ENCODE measurements at places on chromosomes 16 and 17.

DNA sequence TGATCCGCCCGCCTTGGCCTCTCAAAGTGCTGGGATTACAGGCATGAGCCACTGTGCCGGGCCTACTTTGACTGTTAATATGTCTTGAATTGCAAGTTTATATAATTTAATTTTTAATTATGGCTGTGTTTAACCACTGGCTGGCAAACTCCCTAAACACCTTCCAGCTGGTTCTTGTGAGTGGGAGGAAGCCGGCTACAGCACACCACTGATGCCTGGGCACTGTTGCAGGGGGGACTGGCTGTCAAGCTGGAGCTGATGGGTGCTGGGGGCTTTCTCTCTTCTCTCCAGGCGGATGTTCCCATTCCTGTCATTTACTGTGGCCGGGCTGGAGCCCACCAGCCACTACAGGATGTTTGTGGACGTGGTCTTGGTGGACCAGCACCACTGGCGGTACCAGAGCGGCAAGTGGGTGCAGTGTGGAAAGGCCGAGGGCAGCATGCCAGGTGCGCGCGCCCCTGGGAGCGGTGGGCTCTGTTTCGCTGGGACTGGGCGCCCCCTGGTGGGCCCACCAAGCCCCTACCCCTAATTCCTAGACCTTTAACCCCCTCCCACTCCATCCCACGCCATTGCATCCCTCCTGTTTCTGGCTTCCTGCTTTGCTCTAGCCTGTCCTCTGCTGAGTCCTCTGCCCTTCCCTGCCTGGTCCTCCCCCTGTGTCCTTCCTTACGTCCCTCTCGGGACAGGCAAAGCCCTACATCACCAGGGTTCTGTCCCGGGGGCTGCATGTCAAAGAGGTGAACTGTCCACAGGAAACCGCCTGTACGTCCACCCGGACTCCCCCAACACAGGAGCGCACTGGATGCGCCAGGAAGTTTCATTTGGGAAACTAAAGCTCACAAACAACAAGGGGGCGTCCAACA, 9.5 kb downstream of the TBX21 start:
- DNase-seq: peak; percentile 64

DNA sequence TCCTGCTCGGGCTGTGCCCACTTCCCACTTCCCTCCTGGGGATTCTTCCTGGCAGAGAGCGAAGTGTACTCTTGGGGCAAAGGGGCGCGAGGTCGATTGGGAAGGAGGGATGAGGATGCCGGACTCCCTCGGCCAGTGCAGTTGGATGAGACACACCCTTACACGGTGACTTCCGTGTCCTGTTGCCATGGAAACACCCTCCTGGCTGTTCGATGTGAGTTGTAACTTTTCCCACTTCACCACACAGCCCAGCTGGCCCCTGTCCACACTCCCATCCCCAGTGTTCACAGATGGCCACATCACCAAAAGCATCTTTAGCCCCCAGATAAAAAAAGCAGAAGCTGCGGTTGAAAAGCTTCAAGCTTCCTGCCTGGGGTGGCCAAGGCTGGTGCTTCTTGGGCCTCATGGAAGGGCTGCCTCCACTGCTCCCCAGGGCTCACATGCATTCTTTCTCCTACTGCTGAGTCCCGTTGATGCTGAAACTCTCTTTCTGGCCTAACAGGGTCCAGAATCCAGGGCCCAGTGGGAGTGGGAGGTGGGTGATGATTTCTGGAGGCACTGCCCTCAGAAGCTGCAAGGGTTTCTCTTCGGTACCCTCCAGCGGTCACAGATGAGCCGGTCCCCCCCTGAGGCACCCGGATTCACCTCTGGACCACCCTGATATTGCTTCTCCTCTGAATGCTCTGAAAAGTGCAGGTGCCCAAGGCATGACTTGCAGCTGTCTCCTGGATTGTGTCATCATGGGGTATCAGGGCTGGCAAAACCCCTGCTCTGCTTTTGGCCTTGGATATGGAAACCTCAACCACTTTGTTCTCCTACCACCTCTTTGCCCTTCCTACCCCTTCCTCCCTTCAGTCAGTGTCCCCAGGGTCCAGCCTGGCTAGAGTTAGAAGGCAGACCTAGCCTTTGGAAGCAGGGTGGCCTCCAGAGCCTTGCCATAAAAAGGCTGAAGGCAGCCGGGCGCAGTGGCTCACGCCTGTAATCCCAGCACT, 2.2 kb upstream of the TRAF4 start:
- DNase-seq: no peak

DNA sequence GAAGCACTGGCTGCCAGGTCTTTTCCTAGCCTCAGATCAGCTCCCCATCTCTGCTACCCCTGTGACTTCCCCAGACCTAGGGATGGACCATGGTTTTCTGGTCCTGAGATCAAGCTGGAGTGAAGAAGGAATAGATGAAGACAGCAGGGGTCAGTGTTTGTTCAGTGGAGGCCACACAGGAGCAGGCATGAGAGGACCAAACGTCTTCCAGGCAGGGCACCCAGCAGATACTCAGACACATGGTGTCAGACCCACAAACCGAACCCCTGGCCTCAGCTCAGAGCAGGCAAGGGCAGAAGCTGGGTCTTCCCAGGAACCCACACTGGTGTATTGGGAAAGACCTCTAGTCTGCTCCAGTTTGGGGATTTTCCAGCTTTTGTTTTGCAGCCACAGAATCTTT, 189.7 kb downstream of the IRX5 start:
- DNase-seq: no peak

DNA sequence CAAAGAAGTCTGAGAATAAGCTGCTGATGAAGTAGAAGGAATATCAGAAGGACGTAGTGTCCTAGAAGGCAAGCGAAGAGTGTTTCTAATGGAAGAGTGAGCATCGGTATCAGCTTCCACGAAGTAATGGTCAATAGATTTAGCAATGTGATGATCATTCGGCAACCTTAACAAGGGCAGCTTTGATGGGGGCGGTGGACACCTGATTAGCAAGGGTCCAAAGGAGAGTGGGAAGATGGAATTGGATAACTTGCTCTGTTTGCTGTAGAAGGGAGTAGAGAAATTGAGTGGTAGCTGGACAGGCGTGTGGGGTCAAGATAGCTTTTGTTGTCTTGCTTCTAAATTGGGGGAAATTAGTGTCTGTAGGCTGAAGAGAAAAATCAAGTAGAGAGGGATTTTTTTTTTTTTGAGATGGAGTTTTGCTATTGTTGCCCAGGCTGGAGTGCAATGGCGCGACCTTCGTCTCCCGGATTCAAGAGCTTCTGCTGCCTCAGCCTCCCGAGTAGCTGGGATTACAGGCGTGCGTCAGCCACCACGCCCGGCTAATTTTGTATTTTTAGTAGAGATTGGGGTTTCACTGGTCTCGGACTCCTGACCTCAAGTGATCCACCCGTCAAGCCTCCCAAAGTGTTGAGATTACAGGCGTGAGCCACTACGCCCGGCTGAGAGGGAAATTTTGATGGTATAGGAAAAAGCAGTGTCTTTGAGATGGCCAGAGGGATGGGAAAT, 13.9 kb upstream of the HES7 start:
- no peak for DNase-seq

- peak; percentile 58 for DNase-seq
These were observed 711 bp downstream of the ALYREF start for GRCh38 chr17:81890447-81891302.

DNA sequence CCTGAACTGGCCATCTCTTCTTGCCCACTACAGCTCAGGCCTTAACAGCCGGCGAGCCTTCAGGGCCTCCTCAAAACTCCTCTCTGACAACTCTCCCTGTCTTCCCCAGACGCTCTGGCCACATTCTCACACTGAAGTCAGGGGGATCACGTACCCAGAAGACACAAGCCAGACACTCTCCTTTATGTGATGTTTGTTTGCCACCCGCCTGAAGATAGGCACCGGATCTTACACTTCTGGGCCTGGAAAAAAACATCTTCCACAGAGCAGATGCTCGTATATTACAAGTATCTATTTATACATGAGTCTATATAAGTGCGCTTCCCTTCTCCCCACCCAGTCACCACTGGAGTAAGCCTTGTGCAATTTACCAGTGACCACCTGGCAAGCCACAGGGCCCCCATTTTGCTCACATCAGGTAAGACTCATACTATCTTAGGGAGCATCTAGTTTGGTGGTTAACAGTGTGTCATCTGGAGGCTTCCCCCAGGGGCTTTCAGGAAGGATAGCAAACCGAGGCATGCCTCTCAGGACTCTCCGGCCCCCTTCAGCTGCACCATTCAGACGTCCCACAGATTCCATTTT, 349.4 kb downstream of the SOX9 start:
- DNase-seq: no peak

DNA sequence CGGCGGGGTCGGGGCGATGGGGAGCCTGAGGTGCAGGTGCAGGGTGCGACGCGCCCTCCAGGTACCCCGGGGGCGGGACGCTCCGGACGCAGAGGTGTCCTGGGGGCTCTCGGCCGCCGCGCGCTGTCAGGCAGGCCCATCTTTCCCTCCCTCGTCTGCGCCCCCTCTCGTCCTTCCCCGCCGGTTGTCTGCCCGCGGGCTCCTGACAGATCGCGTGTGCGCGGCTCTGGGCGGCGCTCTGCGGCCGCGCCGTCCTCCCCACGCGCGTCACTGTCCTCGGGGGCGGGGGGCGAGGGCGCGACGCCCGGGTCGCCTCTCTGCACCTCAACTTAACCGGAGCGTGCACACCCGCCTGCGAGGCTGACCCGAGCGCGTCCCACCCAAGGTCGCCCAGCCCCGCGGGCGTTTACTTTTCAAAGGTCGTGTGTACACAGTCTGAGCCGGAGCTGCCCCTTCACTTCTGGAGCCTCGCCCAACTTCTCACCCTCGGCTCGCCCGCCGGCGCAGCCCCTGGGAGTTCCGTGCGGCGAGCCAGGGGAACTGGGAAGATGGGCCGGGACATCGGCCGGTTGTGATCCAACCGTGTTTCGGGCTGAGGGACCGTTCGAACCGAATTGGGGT, 512 bp downstream of the AKAP1 start:
- DNase-seq: no peak

GRCh38 chr17:75240394-75241142, 20.8 kb downstream of the GGA3 start:
- peak; percentile 51 for DNase-seq

- peak; percentile 29 for DNase-seq
These were observed 87.9 kb downstream of the C16orf78 start for GRCh38 chr16:49461517-49461951.

GRCh38 chr16:30997725-30998711, 12.4 kb downstream of the STX1B start:
- no peak for DNase-seq

DNA sequence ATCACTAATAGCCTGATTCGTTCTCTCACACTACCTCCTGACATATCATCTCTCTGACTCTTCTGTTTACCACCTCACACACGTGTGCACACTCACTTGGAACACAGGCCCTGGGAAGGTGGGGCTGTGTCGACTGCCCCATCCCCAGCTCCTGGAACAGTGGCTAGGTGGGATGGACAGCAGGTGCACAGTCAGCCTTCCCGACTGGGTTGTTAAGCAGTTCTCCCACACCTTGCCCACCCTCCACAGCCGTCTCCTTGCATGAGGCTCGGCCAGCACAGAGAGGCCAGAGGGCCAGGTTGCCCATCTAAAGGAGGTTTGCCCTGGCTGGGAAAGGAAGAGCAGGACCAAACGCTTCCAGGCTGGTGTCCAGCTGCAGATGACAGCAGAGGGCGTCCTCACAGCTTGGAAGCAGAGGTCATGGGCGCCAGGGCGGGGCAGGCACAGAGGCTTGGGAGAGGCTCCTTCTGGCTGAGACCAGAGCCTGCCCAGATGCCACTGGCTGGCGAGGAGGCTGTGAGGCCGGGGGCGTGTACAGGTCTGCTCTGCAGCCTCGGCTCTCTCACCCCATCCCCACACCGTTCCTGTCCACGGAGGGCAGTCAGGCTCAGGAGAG, 92.8 kb downstream of the AMFR start:
- DNase-seq: no peak

DNA sequence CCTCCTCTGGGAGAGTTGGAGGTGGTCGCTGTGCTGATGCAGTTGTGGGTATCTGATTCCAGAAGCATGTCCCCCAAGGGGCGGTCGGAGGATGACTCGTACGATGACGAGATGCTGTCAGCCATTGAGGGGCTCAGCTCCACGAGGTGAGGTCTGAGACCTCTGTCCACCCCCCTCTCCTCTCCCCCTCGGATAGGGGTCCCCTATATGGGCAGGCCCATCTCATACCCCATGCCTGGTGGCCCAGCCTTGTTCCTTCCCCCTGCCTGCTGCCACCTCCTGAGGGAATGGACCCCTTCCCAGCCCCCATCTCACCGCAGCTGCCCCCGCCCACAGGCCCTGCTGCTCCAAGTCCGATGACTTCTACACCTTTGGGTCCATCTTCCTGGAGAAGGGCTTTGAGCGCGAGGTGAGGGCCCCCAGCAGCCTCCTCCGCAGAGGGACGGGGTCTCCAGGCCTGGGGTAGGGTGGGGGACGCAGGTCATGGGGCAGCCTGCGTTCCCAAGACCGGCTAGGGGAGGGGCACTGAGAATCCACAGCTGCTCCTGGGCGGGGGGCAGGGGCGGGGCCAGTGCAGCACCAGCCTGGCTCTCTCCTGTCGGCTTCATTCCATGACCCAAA, 39.2 kb downstream of the ADCY7 start:
- DNase-seq: peak; percentile 21

GRCh38 chr16:30585022-30585399, 486 bp downstream of the ZNF785 start:
- no peak for DNase-seq

DNA sequence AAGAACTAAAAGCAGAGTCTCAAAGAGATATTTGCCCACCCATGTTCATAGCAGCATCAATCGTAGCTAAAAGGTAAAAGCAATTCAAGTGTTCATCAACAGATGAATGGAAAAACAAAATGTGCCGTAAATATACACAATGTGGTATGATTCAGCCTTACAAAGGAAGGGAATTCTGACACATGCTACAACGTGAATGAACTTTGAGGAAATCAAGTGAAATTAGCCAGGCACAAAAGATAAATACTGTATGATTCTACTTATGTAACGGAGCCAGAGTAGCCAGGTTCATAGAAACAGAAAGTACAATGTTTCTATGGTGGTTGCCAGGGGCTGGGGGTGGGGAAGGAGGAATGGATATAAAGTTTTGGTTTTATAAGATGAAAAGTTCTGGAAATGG, 57.8 kb upstream of the IL34 start:
- no peak for DNase-seq

- DNase-seq: no peak
These were observed 14.3 kb downstream of the HBQ1 start for GRCh38 chr16:194516-194915.

DNA sequence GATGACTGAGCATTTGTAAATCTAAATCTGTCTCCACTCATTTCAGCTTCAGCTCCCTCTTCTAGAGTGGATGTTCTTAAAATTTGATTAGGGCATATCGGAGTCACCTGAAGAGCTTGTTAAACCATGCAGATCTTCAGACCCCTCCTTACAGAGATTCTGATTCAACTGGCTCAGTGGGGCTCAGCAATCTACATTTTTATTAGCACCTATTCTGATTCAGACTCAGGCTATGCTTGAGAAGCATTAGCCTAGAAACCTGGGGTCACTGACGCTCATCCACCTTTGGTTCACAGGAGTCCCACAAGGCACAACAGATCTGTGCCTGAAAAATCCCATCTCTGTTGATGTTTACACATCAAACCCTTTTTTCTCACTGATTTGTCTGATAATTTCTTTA, 365.6 kb downstream of the GRIN2A start:
- DNase-seq: no peak

- no peak for DNase-seq
These were observed 419.7 kb downstream of the CNTNAP4 start for GRCh38 chr16:76696876-76697275.

- DNase-seq: no peak
These were observed 63.0 kb downstream of the PGS1 start for GRCh38 chr17:78441271-78441971.
